T follicular helper cell (primary cell): ENCODE measurements at places on chromosomes 11 and 22.

- DNase-seq = no peak
Observed at GRCh38 chr11:24267014-24267413, 229.8 kb upstream of the LUZP2 start.

DNA sequence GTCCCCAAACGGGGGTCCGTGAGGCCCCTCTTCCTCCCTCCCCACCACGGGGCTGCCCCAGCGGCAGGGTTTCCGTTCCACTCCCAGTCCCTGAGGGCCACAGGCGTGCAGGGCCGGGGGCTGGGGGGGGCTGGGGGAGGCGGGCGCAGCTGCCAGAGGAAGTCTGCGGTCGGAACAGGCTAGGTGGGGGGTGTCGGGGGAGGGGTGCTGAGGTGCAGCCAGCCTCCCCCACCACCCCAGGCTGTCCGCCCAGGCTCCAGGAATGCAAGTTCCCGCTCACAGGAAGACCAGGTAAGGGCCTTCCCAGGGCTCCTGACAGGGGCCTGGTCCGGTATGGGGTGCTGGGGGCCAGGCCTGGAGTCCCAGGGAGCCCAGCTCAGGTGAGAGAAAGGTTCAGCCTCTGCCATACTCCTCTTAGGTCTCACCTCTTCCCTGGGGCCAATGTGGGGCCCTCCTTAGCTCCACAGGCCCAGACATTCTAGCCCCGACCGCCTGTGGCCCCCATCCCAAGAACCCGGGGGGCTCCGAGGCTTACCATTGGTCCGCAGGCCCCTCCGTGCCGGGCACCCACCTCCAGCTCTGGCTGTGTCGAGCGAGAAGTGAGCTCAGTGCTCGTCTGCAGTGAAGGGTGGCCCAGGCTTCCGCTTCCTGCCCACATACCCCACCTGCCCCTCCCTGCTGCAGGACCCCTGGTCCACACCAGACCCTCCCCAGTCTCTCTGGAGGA lies at the start of gene PTPRCAP:
PTPRCAP (minus strand) TSS at position 601 of the 727 bp plus-strand sequence; CDS start at position 538, 63 bp downstream.
- peak; percentile 74 for DNase-seq

DNA sequence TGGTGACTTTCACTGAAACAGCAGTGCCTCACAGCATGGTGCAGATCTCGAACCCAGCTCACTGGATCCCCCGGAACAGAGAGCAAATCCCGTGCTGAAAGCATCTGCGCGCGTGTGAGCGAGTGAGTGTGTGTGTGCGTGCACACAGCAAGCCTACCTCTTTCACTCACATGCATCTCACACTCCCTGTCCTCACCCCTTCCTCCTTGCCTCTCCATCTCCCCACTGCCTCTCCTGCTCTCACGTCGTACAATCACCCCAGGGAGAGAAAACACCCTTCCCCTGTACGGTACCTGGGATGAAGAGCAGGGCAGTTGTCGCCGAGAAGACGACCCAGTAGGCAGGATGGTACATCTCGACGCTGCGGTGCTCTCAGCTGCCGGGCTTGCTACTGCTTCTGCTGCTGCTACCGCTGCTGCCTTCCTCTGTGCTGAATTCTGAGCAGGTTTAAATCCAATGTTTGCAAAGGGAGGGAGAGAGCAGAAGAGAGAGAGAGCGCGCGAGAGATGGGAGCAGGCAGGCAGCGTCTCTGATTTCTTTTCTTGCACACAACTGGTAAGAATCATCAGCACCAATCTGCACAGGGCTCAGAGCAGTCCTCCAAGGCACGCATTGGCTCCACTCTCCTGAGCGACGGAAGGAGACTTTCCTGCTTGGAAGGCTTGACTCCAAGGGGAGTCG lies at the start of gene OPCML:
OPCML (minus strand) TSS at position 531 of the 681 bp plus-strand sequence.
- no peak for DNase-seq

GRCh38 chr11:68343761-68344256 lies 31.4 kb downstream of the LRP5 start:
- DNase-seq = no peak

DNA sequence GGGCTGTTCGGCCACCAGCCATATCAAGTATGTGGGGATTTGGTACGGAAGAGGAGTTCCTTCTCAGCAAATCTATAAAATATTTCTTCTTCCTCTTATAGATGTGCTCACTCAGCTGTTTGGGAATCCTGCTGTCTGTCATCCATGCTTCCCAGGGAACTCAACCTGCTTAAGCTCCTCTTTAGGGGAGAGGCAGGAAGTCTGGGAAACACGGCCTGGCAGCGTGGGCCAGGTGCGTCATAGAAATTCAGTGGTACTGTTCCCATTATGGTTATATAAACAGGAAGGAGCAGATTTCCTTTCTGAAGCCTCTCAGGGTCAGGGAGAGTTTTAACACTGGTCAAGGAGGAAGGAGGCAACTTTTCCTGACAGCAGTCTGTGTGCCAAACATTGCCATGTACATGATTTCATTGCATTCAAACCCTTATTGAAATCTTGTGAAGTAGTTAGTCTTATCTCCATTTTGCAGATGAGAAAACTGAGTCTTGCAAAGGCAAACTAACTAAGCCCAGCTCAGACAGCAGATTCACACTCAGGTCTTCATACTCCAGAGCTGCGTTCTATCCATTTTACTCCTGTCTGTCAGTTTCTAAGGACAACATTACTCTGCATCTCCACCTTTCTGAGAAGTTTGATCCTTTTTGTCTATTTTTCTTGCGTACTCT lies 35.4 kb upstream of the AMOTL1 start:
- no peak for DNase-seq

GRCh38 chr11:114121804-114122504 lies 62.4 kb downstream of the ZBTB16 start:
- no peak for DNase-seq
